ENCODE measurements at places on chromosomes 4 and X.

GRCh38 chr4:146212781-146213180 lies 1.6 kb upstream of the REELD1 start:
- no peak for DNase-seq

DNA sequence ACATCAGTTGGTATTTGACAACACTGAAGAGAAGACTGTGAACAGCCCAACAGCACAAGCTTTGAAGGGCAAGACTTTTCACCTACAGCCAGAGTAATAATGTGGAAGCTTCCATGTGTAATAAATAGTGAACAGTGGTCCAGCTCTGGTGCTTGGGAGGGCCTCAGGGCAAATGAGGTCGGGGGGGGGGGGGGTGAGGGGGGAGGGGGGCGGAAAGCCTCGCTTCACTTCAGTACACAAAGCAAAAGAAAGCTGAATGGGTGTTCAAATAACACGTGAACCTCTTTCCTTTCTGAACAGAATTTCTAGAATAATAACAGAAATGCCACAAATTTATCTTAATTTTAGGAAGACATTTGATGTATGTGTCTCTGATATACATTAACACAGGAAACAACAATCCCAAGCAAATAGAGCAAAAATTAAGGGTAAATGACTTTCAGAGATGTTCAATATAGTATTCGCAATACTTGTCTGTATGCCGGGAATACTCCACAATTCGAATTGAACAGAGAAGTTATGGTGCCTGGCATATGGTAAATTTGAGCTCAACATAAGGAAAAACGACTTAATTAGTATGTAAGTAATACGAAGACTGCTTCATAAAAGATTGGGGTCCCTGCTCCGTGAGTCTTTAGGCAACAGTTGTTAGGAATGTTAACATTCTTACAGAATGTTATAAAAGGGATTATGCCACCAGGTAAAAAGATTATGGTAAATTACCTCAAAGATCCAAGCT lies 92.6 kb downstream of the FRYL start:
- no peak for DNase-seq

GRCh38 chrX:110180176-110180927 lies 137.5 kb downstream of the AMMECR1 start:
- no peak for DNase-seq

GRCh38 chr4:97866821-97867556 lies 276.3 kb downstream of the STPG2 start:
- DNase-seq = no peak

- DNase-seq = no peak
These were observed 639.9 kb downstream of the SPOCK3 start for GRCh38 chr4:166594326-166594946.

DNA sequence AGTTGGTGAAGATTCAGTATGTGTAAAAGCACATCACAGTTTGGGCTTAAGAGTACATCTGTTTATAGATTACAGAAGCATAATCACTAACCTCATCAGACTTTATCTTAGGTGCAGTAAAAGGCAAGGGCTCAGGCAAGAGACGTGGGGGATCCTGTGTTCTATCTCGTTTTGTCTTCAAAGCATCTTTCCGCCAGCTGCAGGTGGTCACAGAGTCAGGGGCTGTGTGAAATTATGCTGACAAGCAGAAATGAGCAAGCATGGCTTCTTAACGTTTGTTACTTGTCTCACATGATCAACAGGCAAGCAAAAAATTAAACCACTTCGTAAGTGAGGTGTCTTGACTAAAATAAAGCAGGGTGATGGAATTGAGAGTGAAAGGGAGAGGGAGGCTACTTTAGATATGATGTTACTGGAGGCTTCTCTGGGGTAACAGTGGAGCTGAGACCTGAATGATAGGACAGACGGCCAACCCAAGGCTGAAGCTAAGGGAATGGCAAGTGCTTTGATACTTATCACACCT lies 1.4 kb upstream of the TEC start:
- no peak for DNase-seq

GRCh38 chr4:82726596-82726995 lies 72.0 kb downstream of the SCD5 start:
- DNase-seq = no peak

GRCh38 chrX:24846550-24847150 lies 152.9 kb downstream of the POLA1 start:
- no peak for DNase-seq

DNA sequence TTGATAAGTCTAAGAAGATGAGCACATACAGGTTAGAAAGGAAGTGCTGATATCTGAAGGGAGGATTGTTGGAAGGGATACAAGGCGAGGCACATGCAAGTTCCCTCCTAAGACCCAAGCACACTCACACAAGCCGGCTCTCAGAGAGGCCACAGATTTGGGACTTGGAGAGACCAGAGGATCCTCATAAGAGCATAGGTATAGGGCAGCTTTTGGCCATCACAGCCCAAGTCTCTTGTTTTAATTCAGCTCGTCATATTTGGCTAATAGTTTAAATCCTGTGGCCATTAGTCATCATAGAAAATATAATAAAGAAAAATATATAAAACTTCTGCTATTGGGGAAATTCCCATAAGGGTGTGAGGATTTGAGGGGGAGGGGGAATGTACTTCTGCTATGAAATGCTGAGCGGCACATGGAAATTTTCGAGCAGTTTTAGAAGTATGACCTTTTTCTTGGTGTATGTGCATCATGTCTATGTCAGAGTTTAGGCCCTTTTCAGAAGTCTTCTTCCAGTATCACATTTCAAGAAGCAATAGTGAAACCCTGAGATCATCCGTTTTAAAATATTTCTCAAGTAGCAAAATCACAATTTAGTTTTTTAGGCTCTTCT lies 97.7 kb downstream of the NFKB1 start:
- DNase-seq = no peak

DNA sequence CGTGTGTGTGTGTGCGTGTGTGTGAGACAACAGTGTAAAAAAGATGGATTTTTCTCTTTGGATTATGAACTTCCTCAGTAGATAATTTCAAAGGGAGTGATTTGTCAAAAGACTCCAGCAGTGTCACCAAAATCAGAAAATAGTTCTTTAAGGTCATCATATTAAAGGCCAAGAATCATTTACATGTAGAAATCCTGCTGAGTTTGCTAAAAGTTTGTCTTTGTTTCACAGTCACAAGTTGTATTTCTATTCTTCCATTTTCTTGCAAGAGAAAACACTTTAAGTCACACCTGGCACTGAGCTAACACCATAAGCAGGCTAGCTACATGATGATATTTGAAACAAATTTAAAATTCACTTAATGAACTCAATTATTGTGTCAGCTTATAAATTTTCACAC lies 222.7 kb downstream of the PACRGL start:
- no peak for DNase-seq

- no peak for DNase-seq
These were observed 48.3 kb upstream of the NAP1L2 start for GRCh38 chrX:73262991-73263390.

- no peak for DNase-seq
These were observed 65.9 kb downstream of the ATP10D start for GRCh38 chr4:47550899-47551548.

DNA sequence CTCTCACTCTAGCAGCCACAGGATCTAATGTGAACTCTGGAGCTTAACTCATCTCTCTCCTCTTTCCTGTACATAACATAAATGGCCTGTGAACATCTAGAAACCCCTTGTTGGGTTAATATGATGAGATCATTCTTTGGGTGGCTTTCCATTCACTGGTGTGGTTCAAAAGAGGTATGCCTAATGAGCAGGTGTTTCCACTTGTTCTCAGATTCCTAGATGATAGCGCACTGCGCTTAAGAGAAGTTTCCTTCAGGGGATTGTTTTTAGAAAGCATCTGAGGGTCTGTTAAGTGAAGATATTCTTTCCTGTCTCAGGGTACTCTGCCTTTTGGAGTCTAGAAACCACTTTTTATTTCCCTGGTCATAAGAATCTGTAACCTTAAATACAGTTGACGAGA lies 32.5 kb downstream of the FRMPD4 start:
- no peak for DNase-seq

DNA sequence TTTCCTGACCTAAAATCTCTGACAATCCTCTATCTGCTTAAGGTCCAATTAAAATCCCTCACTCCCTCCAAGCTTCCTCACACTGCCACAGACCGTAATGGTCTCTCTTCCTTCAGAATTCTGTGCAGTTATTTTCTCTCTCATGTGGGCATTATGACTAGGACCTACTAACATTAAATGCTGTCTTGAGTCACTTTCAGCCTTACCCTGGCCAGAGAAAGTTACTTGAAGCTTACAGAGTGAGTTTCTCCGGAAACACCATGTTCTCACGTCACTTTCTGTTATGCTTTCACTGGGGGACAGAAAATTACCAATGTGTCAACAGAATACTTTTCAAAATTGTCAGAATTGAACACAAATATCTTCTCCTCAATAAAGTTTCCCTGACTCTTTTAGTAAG lies 271.8 kb downstream of the INPP4B start:
- DNase-seq = no peak

DNA sequence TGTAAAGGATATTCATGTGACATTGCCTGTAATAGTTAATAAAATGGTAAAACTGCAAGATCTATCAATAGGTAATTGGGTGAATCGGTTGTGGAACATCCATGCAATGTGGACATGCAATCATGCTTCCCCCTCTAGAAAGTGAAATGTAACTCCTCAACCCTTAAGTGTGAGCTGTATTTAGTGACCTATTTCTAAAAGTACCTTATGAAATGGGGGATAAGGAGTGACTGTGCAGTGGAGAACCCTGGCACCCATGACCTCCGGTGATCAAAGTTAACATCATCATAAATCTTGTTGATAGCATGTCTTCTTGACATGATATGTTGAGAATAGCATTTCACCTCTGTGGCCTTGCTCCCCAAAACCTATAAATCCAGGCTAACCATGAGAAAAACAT lies 53.6 kb upstream of the PPARGC1A start:
- no peak for DNase-seq

DNA sequence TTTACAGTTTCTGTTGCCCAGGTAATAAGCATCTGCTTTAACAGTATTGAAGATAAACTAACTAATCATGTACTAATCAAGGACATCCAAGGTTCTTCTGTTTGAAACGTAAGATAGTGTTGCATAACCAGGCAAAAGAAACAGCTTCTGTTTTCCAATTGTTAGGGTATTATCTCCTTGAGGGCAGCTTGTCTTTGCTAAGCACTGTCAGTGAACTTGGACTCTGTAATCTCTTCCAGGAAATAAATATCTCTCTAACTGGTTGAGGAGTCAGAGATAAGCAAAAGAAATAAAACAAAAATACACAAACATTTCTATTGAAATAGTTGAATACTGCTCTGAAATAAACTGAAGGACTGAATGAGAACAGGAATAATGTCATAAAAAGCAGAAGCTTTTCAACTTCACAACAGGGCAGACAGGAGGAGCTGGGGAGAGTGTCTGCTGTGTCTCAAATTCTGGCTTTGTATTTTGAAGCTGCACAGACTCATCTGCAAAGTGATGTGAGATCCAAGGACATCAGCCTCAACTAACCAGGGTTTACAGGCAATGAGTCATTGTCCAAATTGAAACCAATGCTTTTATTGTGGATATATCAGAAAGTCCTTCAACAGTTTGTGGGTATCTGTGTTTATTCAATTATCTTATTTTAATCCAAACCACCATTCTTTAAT lies 1253.0 kb upstream of the PCDH7 start:
- DNase-seq = no peak

GRCh38 chr4:23114538-23114937 lies 421.8 kb downstream of the GBA3 start:
- no peak for DNase-seq

DNA sequence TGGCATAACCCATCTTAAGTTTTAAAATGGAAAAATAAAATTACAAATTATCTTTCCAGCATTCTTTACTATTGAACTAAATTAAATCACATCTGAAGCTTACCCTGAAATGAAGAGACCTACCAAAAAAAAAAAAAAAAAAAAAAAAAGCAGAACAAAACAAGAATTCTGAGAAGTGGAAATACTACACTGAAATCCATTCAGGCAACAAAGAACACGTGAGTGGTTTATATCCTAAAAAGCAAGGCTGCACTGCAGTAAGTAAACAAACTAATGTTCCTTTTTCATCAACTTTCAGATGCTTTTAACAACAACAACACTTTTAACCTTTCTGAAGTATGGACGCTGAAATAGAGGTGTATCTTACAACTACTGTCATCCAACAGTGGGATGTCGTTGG lies 7.5 kb downstream of the FRYL start:
- DNase-seq = no peak

GRCh38 chr4:22688236-22688635 lies 4.5 kb upstream of the GBA3 start:
- no peak for DNase-seq

DNA sequence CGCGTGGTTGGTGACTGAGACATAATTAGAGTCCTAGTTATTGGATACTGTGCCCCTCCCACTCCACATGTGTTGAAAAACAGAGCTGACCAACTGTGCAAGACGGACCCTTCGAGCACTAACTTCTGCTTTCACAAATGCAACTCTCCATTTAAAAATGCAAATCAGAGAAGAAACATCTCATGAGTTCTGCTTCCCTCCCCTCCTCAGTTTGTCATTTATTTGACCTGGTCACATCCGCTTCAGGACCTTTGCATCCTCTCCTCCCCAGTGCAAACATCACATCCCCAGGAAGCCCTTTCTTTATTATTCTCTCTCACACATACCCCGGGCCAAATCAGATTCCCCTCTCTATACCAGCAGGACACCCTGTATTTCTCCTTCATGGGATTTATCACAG lies 38.1 kb upstream of the NOCT start:
- no peak for DNase-seq

DNA sequence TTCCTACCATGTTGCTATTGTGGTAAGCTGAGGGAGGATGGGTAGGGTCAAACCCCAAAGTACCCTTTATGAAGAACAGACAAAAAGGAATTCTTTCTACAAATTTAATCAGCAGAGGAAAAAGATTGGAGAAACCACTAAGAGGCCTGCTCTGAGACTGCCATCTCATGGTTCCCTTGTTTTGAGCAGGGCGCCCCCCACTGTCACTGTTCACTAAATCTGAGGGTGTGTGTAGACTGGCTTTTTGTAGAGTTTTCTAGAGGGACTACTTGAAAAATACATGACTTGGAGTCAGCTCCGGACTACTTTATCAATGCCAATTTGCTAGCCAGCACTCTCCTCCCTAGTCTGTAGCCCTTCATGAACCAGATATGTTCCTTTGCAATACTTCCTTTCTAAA lies 324.8 kb downstream of the FRMPD4 start:
- no peak for DNase-seq

GRCh38 chr4:187665086-187665485 lies 330.5 kb upstream of the ZFP42 start:
- no peak for DNase-seq

Measured in NK-92 treated with Interleukin-12 subunit alpha and Interleukin-12 subunit beta, amount 100 ng/mL, for 24 hours (cell line).